Peyer's patch (tissue), 4 donors: ENCODE measurements at places on chromosomes 5 and 9.

GRCh38 chr9:112810696-112811490, 60.3 kb downstream of the SNX30 start:
- no peak for DNase-seq
- no peak overlapping the region for H3K4me3 ChIP-seq
- no peaks in the 10 kb centered on the region for H3K4me1 ChIP-seq
- H3K36me3 ChIP-seq: no peaks in the 10 kb centered on the region
- no peak overlapping the region for H3K27ac ChIP-seq

DNA sequence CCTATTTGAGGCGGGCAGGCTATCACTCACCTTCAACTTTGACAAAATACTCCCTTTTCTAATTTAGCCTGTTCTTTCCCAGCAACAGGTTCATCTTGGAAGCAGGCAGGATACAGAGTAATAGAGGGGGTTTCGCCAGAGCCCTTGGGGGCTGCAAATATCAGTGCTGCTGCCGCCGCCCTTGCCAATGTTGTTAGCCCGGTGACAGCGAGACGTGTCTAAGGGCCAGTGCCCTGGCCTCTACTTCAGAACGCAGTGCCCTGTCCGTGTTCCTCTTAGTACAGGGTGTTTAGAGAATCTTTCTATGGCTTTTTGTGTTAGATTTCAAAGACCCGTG, 703 bp downstream of the FAM120AOS start:
- H3K4me1 ChIP-seq: peaks cover 32% of the 10 kb centered on the region
- peak; percentile 65 for DNase-seq
- peak overlapping the region; percentile 85 for H3K4me3 ChIP-seq
- H3K27me3 ChIP-seq: no peaks in the 10 kb centered on the region

GRCh38 chr5:35374584-35374983, 144.3 kb upstream of the PRLR start:
- H3K4me3 ChIP-seq: no peak overlapping the region
- no peaks in the 10 kb centered on the region for H3K27me3 ChIP-seq
- no peak overlapping the region for H3K27ac ChIP-seq

DNA sequence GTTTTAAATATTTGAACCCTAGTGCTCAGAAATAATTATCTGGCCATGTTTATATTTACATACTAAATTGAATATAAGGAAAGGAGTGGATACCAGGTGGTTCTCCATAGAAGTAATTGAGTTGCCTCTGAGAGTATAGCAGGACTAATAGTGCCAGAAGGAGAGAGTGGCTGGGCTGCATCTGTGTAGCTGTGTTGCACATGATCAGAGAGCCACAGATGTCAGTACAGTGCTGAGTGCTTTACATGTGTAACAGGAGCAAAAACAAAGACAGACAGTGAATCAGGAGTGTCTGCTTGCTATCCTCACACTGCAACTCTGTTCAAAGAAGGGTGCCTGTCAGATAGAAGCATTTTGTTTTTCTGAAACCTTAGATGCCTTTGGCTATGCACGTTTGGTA, 353.9 kb upstream of the PAPPA start:
- no peaks in the 10 kb centered on the region for H3K4me1 ChIP-seq
- H3K27ac ChIP-seq: no peak overlapping the region
- no peak for DNase-seq
- H3K27me3 ChIP-seq: no peaks in the 10 kb centered on the region
- H3K36me3 ChIP-seq: no peaks in the 10 kb centered on the region

DNA sequence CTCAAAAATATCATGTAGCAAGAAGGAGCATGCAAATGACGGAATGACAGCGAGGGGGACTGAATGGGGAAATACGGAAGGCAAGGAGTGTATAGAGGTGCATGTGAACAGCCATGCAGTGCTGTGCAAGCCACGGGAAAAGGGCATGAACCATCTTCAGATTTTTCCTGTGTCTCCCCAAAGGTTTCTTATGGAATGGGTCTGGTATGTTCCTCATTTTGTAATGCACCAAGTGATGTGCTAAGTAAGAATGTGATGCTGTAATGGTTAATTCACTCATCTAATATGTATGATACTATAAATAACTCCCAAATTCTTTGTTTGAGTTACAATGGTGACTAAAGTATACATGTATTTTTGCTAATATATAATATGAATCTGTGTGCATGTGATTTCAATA, 99.0 kb upstream of the DAB2 start:
- no peak overlapping the region for H3K4me3 ChIP-seq
- no peak overlapping the region for H3K27ac ChIP-seq
- H3K4me1 ChIP-seq: no peaks in the 10 kb centered on the region
- H3K36me3 ChIP-seq: no peaks in the 10 kb centered on the region

DNA sequence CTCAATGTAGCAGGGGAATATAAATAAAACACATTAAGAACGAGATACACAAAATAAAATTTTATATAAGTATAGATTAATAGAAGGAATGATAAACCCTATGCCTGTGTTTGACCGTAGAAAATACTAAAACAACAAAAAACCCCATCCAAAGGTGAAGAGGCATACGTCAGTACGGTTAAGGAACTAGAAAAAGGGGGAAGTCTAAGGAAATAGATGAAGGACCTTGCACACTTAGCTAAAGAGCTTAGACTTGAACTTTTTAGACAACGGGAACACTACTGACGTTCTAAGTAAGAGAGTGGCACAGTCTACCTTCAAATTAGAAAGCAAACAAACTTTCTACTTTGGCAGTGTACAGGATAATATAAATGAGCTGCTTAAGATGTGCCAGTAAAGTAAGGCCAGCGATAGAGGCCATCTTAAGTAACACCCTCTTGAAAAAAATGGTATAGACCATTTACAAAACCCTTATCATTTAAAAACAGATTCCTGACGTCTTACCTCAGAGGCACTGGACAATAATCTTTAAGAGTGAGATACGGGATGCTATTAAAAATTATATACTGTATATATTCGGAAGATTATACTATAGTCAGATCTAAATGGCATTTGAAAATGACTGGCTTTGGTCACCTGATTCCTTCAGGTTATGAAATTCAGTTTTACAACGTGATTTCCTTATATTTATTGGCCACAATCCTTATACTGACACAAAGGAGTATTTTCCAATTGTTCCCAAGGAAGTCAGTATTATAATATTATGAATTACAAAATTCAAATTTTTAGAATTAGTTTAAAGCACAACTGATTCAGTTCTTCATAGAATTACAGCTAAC, 8.5 kb downstream of the PANK3 start:
- no peaks in the 10 kb centered on the region for H3K27me3 ChIP-seq
- no peaks in the 10 kb centered on the region for H3K36me3 ChIP-seq
- no peak overlapping the region for H3K4me3 ChIP-seq

- no peaks in the 10 kb centered on the region for H3K4me1 ChIP-seq
- no peak overlapping the region for H3K27ac ChIP-seq
- no peak overlapping the region for H3K4me3 ChIP-seq
- no peaks in the 10 kb centered on the region for H3K27me3 ChIP-seq
These were observed 255.3 kb downstream of the SYK start for GRCh38 chr9:91056917-91057316.

DNA sequence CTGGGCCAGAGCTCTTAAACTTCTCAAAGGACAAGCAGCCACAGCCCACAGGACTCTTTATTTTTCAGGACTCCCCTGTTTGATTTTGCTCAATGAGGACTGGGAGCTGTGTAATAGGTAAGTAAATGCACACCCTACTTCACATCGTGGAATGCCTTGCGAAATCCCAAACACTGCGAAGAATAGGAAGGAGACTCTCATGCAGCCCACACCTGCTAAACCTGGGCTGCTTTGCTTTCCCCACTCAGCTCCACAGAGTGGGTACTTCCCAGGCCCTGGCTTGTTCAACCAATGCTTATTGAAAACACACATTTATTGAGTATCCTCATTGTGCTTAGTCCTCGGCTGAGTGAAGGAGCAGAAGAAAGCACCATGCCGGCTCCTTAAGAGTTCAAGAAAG, 103.3 kb upstream of the FSTL4 start:
- no peak overlapping the region for H3K4me3 ChIP-seq
- H3K27ac ChIP-seq: no peak overlapping the region
- no peaks in the 10 kb centered on the region for H3K36me3 ChIP-seq
- no peaks in the 10 kb centered on the region for H3K4me1 ChIP-seq

GRCh38 chr9:68905129-68905528, 108.8 kb downstream of the PRKACG start:
- no peaks in the 10 kb centered on the region for H3K4me1 ChIP-seq
- DNase-seq: no peak
- H3K36me3 ChIP-seq: no peaks in the 10 kb centered on the region
- no peak overlapping the region for H3K27ac ChIP-seq

DNA sequence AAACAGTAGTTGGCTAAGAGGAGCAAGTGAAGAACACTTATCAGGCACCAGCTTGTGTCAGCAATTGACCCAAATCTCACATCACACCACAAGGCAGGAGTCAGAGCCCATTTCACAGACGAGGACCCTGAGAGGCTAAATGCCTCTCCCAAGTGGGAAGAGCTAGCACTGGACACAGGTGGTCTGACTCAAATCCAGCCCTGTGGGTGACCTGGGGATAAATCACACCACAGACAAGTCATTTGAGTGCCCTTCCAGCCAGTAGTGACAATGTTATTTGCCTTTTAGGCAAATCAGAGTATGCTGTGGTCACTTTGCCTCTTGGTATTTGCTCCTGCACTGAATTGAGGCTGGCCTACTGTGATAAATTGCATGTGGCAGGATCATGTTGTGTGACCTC, 138.7 kb downstream of the SYK start:
- H3K36me3 ChIP-seq: no peaks in the 10 kb centered on the region
- DNase-seq: no peak
- H3K4me1 ChIP-seq: no peaks in the 10 kb centered on the region
- no peak overlapping the region for H3K27ac ChIP-seq
- H3K27me3 ChIP-seq: no peaks in the 10 kb centered on the region

- no peak for DNase-seq
- H3K27me3 ChIP-seq: no peaks in the 10 kb centered on the region
- H3K36me3 ChIP-seq: no peaks in the 10 kb centered on the region
These were observed 44.5 kb downstream of the ERCC6L2 start for GRCh38 chr9:95920017-95920416.

DNA sequence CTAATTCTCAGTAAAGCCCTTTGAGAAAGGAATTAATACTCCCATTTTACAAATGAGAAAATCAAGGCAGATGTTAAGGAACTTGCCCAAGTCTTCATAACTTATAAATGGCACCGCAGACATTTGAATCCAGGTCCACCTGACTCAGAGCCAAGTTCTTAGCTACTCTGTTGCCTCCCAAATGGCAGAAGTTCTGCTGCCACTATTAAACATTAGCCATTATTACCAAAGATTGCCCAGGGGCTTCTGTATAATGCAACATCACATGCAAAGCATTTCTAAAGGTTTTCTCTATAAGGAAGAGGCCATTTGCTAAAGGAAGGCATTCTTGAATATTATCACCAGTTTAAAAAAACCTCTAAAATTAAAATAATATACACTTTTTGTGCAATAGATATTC, 28.3 kb downstream of the TPD52L3 start:
- H3K4me1 ChIP-seq: no peaks in the 10 kb centered on the region
- no peaks in the 10 kb centered on the region for H3K36me3 ChIP-seq
- no peaks in the 10 kb centered on the region for H3K27me3 ChIP-seq
- H3K4me3 ChIP-seq: no peak overlapping the region
- no peak for DNase-seq
- no peak overlapping the region for H3K27ac ChIP-seq

- no peaks in the 10 kb centered on the region for H3K4me1 ChIP-seq
- no peaks in the 10 kb centered on the region for H3K36me3 ChIP-seq
- H3K4me3 ChIP-seq: no peak overlapping the region
These were observed 114.6 kb upstream of the SLC12A2 start for GRCh38 chr5:127969002-127969401.

- DNase-seq: no peak
- H3K27ac ChIP-seq: no peak overlapping the region
- no peak overlapping the region for H3K4me3 ChIP-seq
- H3K4me1 ChIP-seq: no peaks in the 10 kb centered on the region
- H3K27me3 ChIP-seq: no peaks in the 10 kb centered on the region
- no peaks in the 10 kb centered on the region for H3K36me3 ChIP-seq
These were observed 3.6 kb upstream of the TGFBR1 start for GRCh38 chr9:99101271-99101670.

- no peaks in the 10 kb centered on the region for H3K27me3 ChIP-seq
- DNase-seq: no peak
- no peak overlapping the region for H3K27ac ChIP-seq
- H3K36me3 ChIP-seq: no peaks in the 10 kb centered on the region
- H3K4me1 ChIP-seq: no peaks in the 10 kb centered on the region
- no peak overlapping the region for H3K4me3 ChIP-seq
These were observed 74.8 kb upstream of the TGFBR1 start for GRCh38 chr9:99030092-99030511.

- DNase-seq: peak; percentile 7
- no peak overlapping the region for H3K4me3 ChIP-seq
- H3K4me1 ChIP-seq: no peaks in the 10 kb centered on the region
- no peaks in the 10 kb centered on the region for H3K27me3 ChIP-seq
- no peak overlapping the region for H3K27ac ChIP-seq
These were observed 48.6 kb upstream of the OLFM1 start for GRCh38 chr9:135038826-135039225.

- DNase-seq: peak; percentile 85
- peaks cover 19% of the 10 kb centered on the region for H3K4me1 ChIP-seq
- H3K4me3 ChIP-seq: peak within 1 kb of the TSS; percentile 51
- no peaks in the 10 kb centered on the region for H3K27me3 ChIP-seq
These were observed at the start of gene CMBL for GRCh38 chr5:10307206-10308148. Gene CMBL (minus strand): TSS chr5:10307902. CDS start chr5:10290762, 17,140 bp downstream.

DNA sequence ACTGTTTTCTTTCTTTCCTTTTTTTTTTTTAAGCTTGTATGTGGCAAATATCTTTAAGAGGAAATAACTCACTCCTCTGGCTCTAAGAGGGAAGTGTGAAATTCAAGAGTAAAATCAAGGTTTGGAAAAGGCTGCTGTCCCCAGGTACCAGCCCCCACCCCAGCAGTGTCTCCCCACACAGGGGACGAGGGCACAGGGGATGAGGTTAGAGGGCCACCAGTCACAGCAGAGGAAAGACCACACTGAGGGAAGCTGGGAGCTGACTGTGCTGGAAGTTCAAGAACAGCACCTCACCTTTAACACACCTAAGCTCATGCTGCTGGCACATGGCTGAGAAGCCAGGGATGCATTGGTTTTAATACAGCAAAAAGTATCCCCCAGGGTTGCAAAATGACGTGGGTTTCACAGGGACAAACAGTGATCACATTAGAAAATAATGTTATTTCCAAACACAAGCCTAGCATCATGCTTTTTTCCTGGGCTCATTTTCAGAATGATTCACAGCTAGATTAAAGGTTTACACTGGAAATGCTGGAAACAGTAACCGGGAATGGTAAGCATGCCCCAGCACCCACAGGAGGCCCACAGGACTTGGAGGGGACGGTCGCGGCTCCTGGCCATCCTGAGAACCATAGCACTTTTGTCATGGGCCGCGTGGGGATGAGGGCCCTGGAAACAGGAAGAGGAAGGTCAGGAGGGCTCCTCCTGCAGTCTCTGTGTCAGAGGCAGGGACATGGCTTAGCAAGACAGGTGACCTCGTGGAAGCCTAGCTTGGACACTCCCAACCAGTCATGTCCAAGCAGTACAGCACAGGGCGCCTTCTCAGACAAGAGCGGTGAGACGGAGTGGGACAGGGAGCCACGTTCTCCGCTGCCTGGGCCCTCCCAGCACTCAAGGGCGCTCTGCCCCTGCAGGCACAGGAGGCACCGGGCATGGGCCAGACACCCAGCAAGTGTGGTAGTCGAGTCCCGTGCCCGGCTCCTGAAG, 6.9 kb downstream of the LPCAT1 start:
- H3K27me3 ChIP-seq: no peaks in the 10 kb centered on the region
- peak; percentile 34 for DNase-seq
- H3K36me3 ChIP-seq: no peaks in the 10 kb centered on the region
- H3K4me3 ChIP-seq: no peak overlapping the region
- no peaks in the 10 kb centered on the region for H3K4me1 ChIP-seq
